Activated CD4-positive, alpha-beta T cell treated with anti-CD3 and anti-CD28 coated beads, Interleukin-2, amount 50 U/mL, for 48 hours (primary cell): ENCODE measurements at places on chromosomes 2 and 18.

DNA sequence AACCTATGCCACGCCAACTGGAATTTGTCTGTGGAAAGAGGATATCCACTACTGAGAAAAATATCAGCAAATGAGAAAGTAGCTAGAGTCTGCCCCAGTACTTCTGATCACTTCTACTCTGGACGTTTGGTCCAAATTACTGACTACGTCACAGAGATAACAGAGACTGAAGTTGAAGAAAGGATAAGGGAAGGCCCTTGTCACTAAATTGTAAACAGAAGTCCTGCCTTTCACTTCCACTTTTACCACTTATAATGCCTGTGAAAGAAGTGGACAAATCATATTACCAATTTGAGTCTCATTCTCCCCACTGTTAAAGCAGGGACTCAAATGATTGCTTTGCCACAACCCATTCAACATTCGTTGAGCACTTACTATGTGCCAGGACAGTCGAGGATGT, 173.9 kb upstream of the ERBB4 start:
- DNase-seq, result no peak

GRCh38 chr18:78762753-78763152, 216.9 kb upstream of the SALL3 start:
- DNase-seq, result no peak

DNA sequence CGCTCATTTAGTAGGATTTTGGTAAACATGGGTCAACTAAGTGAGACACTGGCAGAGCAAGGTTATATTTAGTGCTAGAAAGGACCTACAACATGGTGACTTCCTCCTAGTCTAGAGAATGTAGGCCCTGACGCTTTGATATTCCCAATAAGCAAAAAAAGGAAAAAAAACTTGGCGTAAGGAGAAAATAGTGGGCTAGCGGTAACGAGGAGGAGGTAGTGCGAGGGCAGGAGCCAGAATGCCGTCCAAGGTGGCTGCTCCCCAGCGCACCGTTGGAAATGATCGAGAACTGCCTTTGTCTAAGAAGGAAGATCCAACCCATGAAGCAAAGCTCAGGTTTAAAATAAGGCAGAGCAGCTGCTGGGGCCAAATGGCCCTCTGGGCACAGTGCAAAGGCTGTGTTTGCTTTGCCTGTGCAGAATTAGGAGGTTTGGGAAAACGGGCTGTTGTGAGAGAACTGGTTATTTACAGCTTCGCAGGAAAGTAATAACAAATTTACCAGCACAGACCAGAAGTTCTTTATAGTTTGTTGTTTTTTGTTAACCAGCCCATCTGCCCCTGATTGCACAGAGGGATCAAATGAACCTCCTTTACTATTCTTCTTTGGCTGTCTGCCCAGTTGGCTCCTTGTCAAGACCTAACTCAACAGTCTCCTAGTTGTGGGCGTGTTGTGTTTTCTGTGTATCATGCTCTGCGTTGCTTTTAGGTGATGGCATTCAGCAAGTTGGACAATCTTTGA, 86.6 kb downstream of the ITGB1BP1 start:
- DNase-seq, result no peak

- DNase-seq, result no peak
These were observed 80.1 kb upstream of the NPAS2 start for GRCh38 chr2:100739735-100740432.

- DNase-seq, result no peak
These were observed 12.6 kb downstream of the NOP58 start for GRCh38 chr2:202278036-202278760.

GRCh38 chr2:79393806-79394484, 118.9 kb upstream of the CTNNA2 start:
- DNase-seq, result no peak

DNA sequence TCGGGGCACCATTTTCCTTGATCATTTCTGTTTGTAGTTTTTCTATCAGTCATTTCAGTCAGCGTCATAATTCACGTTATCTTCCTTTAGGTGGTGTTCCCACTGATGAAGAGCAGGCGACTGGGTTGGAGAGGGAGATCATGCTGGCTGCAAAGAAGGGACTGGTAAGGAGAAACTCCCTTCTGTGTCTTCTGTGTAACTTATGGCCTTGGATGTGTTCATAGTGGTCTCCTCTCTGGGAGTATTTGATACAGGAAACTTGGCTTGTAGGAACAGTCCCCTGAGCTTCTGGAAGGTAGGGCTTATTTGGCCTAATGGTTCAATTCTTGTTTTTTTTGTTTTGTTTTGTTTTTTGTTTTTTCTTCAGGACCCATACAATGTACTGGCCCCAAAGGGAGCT, 1.1 kb downstream of the COX5B start:
- no peak for DNase-seq

DNA sequence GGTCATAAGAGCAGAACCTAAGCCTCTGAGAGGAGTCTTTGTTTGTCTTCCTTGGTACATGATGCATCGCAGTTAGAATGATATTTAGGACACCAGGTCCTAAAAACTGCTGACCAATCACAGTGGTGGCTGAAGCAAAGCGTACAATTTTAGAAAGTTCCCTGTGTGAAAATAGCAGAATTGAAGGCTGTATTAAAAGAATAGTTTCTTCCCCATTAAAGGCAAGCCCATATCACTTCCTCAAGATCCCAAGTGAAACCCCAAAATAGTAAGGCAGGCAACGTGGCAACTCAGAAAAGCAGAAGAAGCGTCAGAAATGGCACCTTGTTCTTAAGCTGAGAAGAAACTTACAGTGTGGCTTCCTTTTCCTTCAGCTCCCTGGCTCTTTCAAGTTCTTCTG, 154.8 kb upstream of the PGAP1 start:
- no peak for DNase-seq

GRCh38 chr2:100292022-100292580, 30.2 kb downstream of the LONRF2 start:
- DNase-seq, result peak; percentile 19

GRCh38 chr2:134667081-134667480, 51.7 kb downstream of the TMEM163 start:
- no peak for DNase-seq

DNA sequence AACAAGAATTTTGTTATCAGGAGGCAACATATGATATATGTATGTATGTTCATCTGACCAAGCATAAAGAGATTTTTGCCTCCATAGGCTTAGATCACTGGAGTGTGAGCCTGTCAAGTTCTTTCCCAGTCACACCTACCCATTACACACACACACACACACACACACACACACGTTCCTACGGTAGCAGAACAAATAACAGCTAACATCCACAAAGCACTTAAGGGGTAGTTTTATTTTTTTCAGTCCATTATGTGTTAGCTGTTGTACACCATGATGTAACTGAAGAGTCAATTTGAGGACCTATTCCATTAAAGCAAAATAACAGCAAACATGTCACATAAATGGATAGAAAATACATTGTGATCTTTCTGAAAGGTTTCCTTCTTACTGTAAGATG, 39.5 kb downstream of the UGP2 start:
- DNase-seq, result no peak

GRCh38 chr2:66414896-66415295, 20.0 kb upstream of the MEIS1 start:
- no peak for DNase-seq

DNA sequence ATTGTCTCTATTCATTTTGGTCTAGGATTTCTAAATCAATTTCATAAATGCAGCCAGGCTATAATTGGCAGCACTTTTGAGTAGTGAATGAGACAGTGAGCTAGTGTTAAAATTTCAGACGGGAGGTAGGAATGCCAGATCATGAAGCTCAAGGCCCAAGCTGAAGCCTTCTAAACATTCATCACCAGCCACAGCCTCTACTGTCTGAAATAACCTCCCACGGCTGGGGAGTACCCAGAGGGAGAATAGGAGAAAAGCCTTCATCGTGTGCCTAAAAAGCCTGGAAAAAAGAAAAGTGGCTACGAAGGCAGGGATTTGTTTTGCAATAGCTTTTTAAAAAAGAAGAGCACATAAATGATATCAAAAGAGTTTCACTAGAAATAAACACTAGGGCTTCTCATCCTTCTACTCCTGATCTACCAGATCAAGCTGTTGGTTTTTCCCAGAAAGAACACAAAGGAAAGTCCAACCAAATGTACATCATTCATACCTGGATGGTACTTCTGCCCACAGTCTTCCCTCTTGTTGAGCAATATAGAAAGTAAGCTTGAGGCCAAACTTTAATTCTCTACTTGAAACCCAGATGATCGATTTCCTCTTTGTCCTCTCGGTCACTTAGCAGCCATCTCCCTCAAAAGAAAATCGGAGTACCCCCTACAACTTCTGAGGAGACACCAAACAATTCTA, 48.1 kb upstream of the SLC39A10 start:
- DNase-seq, result no peak

- no peak for DNase-seq
These were observed 635.5 kb upstream of the NETO1 start for GRCh38 chr18:73503326-73503725.

DNA sequence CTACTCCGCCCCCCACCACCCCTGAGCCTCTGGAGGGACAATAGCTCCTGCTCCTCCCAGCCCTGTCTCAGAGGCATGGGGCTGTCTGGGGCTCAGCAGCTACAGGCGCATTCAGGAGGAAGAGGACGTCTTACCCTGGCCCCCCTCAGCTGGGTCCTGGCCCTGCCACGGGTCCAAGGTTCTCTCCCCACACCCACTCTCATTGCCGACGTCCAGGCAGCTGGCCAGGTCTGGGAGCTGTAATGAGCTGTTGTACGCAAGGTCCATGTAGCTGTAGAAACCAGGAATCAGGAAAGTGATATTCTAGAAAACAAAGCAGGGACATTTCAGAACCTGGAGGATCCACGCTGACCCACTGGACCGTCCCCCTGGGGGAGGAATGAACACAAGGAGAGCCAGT, 13.5 kb downstream of the PASK start:
- DNase-seq, result no peak

DNA sequence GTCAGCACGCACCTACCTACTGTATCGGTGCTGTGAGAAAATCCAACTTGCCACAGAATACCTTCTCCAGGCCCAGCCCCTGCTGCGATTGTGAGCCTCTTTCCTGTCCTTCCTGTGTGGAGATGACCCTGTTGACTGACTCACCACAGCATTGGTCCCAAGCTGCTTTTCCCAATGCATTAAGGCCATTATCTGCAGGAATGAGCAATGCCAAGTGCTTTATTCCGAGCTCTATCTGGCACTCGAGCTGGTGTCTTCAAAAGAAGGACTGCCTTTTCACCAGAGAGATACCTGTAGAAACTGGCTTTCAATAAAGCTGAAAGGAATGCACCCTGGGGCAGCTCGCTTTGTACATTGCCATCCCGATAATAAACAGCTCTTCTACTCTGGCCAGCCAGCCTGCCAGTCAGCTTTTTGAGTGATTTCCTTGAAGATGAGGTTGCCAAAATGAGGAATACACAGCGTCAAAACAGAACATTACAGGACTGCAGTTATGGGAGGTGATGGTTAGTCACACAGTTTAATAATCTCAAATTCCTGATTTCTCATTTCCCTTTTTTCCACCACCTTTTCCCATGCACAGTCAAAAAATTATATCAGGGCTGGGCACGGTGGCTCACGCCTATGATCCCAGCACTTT, 8.3 kb upstream of the RNF103 start:
- DNase-seq, result no peak

DNA sequence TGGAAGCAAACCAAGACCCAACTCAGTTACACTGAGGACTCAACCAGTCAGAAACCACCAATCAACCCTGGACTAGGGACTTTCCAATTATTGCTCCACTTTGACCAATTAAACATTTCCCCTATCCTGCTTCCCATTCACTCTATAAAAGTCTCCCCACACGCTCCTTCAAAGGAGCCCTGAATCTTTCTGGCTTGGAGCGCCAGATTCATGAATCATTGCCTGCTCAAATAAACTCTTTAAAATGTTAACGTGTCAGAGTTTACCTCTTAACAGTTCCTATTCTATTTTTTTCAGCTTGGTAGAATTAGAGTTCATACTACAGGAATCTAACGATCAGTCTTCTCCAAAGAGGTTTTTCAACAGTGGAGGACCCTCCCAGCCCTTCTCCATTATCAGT, 20.7 kb upstream of the SULT1C2 start:
- no peak for DNase-seq

DNA sequence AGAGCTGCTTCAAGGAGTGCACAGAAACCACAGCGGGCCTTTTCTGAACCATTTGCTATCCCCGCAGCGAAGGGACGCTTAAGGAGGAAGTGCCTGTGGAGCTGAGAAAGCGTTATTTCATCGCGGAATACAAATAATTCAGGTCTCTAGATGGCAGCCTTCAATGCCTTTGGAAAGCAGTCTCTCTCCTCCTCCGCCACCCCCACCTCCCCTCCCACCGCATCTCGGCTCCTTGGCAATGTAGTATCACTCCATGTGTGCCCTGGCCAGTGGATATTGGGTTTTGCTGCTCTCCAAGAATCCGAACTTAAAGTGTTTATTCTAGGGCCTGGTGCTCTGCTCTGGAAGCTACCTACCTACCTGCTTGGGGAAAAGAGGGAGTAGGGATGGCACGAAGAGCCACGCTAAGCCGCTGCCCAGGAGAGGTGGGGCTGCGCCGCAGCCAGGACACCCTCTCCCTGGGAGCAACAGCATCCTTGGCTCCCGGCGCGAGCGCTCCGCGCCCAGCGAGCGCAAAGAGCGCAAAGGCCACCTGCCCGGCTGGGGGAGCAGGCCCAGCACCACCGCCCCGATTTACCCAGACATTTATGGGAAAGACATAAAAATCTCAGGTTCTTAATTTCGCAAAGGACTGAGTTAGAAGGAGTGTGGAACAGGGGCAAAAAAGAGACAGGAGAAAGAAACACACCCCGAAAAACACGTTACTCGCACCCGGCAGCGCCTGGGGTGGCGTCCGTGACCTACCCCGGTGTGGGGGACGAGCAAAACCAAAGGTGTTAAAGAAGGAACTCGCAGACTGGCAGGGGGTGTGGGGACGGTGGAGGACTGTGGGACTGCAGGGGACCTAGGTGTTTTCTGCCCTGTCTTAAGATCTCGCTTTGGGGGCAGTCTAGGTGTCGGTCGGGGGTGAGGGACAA, 1.0 kb downstream of the SPHKAP start:
- no peak for DNase-seq

- DNase-seq, result no peak
These were observed 170.3 kb downstream of the BCL2 start for GRCh38 chr18:63149302-63149587.

- DNase-seq, result no peak
These were observed 9.5 kb upstream of the SATB2 start for GRCh38 chr2:199467066-199467822.

GRCh38 chr2:175256806-175257585, 75.5 kb upstream of the ATP5MC3 start:
- DNase-seq, result no peak

GRCh38 chr2:131042148-131042775, 51.0 kb downstream of the FAM168B start:
- no peak for DNase-seq

DNA sequence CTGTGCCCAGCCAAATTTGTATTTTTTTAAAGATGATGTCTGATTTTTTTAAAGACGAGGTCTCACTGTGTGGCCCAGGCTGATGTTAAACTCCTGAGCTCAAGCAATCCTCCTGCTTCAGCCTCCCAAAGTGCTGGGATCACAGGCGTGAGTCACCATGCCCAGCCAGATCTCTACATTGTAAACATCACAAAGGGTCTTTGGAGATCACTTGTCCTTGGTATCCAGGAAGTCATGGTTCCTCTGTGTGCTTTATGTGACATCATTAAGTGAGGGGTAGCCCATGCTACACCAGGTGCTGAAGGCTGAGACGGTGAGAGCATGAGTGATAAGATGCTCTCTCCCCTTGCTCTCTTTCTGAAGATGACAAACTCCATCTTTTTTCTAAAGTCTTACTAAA, 7.0 kb upstream of the NUP35 start:
- DNase-seq, result no peak
